ENCODE measurements at places on chromosomes 16 and 17.

GRCh38 chr16:9911989-9912388 lies 270.2 kb downstream of the GRIN2A start:
- DNase-seq = no peak

GRCh38 chr16:11669380-11670146 lies 1.3 kb downstream of the SNN start:
- no peak for DNase-seq

GRCh38 chr16:3645504-3646347 lies 8.8 kb upstream of the DNASE1 start:
- DNase-seq = no peak

- DNase-seq = no peak
These were observed 11.7 kb downstream of the CCDC57 start for GRCh38 chr17:82200743-82201497.

GRCh38 chr17:82400830-82401229 lies 17.3 kb upstream of the HEXD start:
- DNase-seq = no peak

DNA sequence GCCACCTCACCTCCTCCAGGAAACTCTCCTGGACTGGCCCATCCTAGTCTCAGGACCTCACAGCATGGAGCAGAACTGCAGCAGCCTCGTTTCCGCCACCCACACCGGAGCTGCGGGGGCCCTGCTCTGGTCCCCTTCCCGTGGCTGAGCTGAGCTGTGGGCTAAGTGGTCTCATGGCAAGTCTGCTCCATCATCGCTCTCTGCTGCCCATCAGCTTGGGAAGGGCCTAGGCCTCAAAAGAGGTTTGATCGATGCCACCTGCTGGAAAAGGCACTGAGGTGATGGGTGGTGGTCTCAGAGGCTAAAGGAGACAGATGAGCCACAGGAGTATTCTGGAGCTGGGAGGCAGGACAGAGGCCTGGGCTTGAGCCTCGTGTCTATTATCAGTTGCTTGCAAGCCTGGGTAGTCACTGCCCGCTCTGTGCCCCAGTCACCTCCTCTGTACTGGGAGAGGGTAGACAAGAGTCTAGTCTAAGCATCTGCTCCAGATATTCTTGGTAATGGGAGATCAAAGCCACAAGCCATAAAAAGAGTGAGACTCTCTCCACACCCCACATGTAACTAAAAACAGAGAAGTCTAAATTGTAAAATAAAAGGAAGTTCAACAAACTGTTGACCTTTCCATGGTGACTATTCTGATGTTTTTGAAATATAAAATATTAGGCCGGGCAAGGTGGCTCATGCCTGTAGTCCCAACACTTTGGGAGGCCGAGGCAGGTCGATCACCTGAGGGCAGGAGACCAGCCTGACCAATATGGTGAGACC lies 1.6 kb downstream of the ITGAE start:
- DNase-seq = no peak

- peak; percentile 83 for DNase-seq
These were observed 43.0 kb upstream of the TANGO6 start for GRCh38 chr16:68800257-68800875.

GRCh38 chr17:69175262-69175624 lies 33.5 kb upstream of the ABCA6 start:
- DNase-seq = no peak

- DNase-seq = no peak
These were observed 1.8 kb downstream of the ZC3H7A start for GRCh38 chr16:11794996-11795886.

GRCh38 chr16:704552-705380 lies 835 bp downstream of the FBXL16 start:
- DNase-seq = no peak

DNA sequence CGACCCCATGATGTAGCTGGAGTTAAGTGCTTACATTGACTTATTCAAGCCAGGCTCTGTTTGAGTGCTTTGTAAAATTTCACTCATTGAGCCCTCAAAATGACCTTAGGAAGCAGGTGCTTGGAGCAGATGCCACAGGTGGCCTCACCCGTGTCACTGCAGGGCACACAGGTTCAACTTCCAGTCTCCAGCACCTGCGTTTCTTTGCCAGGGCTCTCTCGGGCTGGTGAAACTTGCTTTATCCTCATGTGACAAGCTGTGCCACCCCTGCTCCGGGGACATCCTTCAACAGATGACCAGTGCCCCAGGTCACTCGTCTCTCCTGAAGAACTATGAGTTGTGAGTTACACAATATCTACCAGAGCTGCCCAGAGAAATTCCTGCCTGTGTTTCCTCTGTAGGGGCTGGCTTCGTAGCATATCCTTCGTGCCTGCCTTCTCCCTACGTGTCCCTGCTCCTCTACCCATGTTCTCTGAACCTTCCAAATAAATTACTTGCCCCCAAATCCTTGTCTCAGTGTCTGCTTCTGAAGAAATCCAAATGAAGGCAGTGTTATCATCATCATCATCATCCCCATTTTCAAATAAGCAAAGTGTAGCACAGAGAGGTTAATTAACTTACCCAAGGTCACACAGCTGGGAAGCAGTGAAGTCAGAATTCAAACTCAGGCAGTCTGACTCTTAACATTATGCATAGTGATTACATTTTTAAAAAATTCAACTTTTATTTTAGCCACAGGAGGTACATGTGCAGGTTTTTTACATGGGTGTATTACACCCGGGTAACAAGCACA lies 352.5 kb downstream of the NPIPA8 start:
- no peak for DNase-seq

DNA sequence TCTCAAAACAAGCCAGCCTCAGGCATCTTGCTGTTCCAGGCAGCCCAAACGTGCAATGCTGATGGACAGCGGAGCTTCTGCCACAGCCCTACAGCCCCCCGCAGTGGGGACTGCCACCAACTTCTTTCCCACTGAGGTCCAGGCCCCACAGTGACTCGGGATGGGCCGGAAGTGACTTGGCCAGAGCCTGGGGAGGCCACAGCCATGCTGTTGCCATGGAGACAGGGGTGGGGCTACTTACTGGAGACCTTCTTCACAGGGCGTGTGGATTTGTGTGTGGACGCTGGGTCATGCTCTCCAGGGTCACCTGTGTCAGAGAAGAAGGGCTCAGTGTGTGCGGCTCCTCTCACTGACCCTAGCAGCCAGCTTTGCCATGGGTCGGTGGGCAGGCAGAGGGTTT lies 15.0 kb downstream of the TRIM25 start:
- no peak for DNase-seq

- DNase-seq = no peak
These were observed 7.7 kb upstream of the KRT14 start for GRCh38 chr17:41594363-41594915.

GRCh38 chr16:53692146-53692545 lies 11.5 kb downstream of the RPGRIP1L start:
- peak; percentile 19 for DNase-seq

DNA sequence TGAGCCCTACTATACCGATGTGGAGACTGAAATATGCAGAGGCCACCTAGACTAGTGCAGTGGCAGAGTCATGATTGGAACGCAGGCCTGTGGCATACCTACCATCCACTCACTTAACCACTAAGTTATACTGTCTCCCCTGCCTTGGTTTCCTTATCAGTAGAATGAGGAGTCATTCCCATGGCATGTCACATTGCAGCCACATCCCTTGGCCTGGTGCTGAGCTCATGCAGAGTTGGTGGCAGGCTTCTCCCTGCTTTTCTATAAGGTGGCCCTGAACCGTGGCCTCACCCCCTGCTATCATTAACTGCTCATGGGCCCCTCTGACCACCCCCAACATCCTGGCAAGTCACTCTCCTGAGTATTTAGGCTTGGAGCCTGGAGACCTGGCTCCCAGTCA lies 212.5 kb downstream of the KATNIP start:
- no peak for DNase-seq

DNA sequence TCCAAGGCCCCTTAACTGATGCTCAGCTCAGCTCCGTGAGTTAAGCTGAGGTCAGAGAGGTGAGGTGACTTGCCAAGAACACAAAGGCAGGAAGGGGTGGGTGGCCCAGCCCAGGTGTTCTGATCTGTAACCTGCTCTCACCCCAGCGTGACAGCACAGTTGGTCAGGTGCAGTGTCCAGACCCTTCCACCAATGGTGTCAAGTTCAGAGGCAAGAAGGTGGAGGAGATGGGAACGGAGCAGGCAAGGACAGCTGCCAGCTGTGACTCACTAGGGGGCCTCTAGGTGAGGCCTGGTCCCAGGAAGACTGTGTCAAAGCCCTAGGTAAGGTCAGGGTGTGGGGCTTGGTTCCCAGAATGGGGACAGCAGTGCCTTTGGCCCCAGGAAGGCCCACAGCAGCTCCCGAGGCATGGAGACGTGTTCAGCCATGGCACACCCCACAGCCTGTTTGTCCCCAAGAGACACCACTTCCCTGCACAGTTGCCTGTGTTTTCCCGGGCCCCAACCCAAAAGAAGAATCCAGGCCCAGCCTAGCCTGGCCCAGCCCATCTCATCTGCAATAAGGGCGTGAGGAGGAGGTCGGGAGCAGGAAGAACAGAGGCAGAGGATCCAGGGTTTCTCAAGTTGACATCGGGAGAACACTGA lies 7.2 kb downstream of the WFIKKN2 start:
- DNase-seq = no peak

DNA sequence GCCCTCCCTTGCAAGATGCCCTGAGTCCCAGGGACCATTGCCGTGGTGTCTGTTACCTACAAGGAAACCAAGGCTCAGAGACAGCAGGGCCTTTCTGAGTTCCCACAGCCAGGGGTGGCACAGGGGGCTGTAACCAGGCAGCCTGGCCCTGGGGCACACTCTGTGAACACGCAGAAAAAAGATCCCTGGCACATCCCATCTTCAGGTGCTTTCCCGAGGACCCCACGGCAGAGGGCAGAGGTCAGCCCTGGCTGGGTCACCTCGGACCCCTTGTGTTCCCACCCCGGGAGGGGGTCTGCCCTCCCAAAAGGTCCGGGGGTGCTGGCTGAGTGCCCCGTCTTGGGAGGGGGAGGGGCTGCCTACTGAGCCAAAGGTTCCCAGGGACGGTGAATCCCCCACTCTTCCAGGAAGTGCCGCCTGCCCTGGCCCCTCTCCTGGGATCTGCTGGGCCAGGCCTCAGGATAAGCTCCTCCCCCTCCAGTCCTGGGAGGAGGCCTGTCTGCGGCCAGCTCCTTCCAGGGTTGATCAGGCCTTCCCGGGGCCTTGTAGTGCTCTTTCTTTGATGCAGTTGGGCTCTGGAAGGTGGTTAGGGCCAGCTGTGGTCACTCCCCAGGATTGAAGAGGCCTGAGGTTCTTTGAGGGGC lies 8.1 kb downstream of the GLIS2 start:
- no peak for DNase-seq

DNA sequence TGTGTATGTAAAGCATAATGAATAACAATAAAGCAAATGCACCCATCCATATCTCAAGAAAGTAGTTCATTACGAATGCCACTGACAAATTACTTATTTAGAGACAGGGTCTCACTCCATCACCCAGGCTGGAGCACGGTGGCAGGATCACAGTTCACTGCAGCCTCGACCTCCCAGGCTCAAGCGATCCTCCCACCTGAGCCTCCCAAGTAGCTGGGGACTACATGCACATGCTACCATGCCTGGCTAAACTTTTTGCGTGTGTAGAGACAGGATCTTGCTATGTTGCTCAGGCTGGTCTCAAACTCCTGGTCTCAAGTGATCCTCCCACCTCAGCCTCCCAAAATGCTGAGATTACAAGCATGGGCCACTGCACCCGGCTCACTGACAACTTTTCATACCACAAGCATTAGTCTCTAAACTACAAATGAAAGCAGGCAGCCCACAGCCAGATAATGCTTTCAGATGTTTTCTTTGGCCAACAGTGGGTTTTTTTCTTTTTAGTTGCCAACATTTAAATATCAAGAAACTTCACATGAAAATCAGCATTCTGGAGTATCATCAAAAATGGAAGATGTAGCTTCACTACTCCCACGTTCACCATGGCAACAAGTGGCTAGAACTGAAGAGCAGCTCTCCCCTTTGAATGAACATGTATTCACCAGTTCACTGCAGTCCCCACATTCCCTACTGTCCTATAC lies 7.7 kb downstream of the ARHGAP17 start:
- no peak for DNase-seq

- DNase-seq = no peak
These were observed 11.4 kb upstream of the CLDN9 start for GRCh38 chr16:3001316-3001715.

- peak; percentile 65 for DNase-seq
These were observed 105.1 kb downstream of the CHD9 start for GRCh38 chr16:53159781-53160436.

GRCh38 chr17:50170662-50171370 lies 5.0 kb downstream of the SGCA start:
- DNase-seq = peak; percentile 52

DNA sequence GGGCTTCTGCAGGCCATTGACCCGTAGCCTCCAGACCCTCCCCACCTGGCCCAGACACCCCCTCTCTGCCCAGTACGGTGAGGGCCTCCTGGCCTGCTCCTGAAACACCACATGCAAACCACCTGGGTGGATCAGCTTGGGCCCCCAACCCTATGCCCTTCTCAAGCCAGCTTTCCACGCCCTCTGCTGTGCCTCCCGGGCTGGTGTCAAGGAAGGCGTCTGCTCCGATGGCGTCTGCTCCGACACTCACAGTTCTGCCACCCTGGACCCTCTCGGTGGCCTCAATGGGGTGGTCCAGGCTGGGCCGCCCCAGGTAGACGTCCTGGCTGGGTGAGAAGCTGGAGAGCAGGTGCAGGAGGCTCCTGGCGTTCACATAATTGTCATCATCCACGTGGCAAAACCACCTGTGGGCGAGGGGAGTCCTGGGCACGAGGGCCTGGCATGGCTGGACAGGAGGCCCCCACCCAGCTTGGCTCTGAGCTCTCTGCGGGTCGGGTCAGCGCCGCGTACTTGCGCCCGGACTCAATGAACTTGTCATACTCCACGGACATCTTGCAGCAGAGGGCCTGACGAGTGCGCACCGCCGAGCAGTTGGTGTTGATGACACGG lies 1.4 kb downstream of the RFNG start:
- no peak for DNase-seq

DNA sequence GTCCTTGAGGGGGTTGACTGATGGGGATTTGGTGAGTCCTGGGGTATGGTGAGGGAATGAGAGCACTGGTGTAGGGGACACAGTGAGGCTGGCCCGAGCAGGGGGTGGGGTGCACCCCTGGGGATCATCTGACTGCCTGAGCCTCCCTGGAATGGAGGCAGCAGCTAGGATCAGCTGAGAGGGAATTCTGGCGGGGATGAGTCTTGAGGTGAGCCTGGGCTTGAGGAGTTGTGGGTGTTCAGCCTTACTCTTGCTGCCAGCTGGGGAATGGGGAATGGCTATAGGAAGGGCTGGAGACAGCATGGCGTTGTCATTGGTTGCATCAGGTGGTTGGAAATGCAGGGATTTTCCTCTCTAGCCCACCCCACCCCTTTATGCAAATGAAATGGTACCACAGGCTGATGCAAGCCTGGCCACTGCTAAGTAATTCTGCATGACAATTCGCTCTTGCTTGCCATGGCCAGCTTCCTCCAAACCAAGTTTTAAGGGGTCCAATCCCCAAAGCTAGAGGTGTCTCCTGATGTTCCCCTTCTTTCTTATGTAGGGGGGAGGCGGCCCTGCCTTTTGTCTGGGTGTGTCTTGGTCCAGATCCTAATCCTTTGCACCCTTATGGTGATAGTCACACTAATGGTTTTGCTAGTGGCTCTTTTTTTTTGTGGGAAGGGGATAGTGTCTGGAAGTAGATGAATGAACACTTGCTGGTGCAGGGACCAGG lies 7.5 kb downstream of the NFE2L1 start:
- peak; percentile 77 for DNase-seq

GRCh38 chr17:64783031-64783461 lies 120.9 kb upstream of the SMURF2 start:
- no peak for DNase-seq
